Mucosa of descending colon (tissue), 3 donors: ENCODE measurements at places on chromosomes 6 and 20. TPM values are rescaled to one million over a fixed set of nuclear protein-coding genes. Genes with fewer than 3 reads are reported as not detected.

The SLC44A4 gene
- 740 TPM for total RNA-seq

The SH3BGRL2 gene
- 158 TPM for total RNA-seq

The WFDC12 gene
- total RNA-seq, result not detected

The LY6G6F gene
- total RNA-seq, result not detected

The TNXB gene
- 36.9 TPM for total RNA-seq

The CCN6 gene
- total RNA-seq, result not detected

The OPN5 gene
- total RNA-seq, result not detected

The CBLN4 gene
- total RNA-seq, result not detected

The ISM1 gene
- 0.66 TPM for total RNA-seq
